GM04504 (cell line): ENCODE measurements at places on chromosomes 5 and 9.

DNA sequence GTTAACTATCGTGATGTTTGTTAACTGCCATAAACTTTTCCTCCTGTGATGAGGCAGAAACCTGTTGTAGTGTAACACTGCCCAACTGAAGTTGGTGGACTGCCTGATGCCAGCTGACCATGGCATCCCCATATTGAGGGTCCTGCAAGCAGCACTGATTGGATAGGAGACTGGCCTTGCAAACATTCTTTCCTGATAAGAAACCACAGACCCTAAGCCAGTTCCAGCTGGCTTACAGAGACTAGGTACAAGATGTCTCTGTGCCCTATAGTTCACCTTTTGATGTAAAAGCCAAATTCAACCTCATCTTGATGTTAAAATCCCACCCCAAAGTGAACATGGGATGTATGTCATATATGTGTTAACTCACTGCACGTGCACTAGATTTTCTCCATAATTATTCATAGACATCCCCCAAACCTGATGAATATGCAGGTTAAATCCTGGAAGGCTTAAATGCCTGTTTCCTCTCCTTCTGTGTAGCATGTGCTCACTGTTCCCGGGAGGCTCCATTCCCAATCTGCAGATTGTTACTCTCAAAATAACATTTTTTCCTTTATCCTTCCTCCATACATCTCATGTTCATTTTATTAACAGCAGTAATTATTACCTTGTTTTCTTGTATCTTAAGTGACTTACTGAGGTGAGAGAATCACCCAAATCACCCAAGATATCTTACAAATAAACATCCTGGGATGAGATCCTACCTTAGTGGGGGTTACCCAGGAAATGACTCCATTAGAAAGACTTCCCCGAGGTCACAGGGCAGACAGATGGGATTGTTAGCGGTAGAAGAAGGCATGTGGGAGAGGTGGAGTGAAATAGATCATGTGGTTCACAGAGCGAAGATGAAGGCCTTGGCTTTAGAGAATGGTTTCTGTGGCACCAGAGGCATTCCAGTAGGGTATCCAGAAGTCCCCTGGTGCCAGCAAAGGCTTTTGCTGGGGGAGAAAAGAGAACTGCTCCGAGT is 566.7 kb downstream of the CCDC171 start:
- no peak for DNase-seq

DNA sequence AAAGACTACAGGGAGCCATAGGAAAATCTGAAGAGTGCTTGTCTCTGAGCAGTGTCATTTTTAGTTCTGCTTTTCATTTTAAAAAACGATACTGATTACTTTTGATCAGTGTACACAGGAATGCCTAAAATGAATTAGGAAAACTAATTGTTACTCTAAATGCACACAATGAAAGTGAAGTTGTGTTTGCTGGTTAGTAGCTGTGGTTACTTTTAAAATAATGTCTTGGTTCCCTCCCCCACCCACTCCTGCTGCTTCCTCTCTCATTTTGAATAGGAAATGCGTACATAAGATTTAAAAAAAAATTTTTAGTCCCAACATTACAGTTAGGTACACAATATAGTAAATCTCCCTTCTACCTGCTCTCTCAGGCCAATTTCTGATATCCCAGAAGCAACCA is 47.5 kb upstream of the PLPP1 start:
- DNase-seq, result no peak

DNA sequence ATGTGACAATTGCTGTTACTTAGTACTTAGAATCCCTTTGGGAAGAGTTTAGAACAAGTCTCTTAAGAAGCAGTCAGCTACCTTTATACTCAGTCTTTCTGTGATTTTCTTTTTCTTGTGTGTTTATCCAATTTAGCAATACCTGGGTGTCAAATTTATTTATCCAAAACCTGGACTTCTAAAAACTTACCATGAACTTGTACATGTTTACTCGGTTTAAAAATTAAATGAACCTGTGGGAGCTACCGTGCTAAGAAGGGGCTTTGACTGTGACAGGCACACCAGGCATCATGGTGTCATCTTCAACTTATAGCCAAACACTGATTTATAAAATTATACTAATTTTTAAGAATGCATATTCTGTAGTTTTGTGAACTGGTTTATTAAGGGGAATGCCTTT is 96.5 kb downstream of the XRCC4 start:
- no peak for DNase-seq

DNA sequence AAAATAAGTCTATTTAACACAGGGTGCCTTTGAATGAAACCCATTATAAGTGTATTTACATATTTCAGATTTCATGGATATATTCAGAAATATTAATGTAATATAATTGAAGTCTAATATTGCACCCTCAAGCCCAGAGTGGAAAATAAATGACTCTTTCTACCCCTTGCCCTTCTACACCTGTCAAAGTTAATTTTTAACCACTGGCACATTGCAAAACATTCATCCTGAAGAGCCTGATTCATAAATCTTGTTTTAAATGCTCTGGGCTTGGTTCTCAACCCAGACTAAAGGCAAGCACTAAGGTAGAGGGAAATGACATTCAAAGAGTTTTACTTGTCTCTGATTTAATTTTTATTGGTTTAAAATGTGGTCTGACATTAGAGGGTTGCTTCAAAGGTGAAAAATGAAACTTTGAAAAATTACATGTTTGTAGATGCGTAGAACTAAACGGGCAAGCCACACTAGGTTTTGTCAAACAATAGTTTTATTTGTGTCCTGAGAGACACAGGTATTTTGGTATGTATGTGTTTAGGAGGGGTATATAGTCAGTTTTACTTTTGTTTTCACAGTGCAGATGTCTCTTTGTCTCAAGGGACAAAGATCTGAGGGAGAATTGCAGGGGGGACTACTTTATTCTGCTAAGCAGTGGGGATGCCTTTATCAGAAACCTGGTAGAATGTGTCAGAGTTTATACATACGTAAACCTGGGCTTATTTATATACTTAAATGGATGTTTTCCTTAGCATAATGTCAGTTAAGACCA is 69.7 kb downstream of the PIK3R1 start:
- DNase-seq, result no peak

- DNase-seq, result no peak
Measured at GRCh38 chr5:146409054-146409671, 38.0 kb upstream of the TCERG1 start.

- no peak for DNase-seq
Measured at GRCh38 chr5:142246-142810, 49.0 kb upstream of the LRRC14B start.

DNA sequence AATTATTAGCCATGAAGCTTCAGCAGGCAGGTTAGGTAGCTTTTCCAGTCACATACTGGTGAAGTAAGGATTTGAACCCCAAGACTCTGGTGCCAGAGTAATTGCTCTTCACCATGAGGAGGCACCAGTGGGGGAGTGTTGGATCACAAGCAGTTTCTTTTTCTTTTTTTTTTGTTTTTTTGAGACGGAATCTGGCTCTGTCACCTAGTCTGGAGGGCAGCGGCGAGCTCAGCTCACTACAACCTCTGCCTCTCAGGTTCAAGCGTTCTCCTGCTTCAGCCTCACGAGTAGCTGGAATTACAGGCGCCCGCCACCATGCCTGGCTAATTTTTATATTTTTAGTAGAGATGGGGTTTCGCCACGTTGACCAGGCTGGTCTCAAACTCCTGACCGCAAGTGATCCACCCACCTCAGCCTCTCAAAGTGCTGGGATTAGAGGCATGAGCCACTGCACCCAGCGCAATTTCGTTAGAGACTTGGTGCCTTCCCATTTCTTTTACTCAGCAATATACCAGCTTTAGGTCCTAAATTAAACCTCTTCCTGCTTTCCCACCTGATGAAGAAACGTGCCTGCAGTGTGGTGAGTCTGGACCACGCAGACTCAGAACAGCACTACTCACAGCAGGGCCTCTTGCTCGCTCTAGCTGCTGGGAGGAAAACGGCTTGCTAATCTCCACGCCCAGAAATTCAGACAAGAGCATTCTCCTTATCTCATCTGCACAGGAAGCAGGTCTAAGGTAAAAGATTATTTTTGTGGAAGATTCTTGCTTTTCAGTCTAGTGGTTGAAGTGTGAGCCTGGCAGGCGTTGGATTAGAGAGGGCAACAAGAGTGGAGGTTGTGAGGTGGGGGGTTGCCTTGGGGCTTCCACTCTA is at the start of gene S100Z:
TSS of gene S100Z (plus strand) at position 596 of the 873 bp plus-strand sequence. CDS start 25,346 bp downstream, outside the sequence.
- no peak for DNase-seq
